ENCODE measurements at places on chromosomes 7 and 10.
A peak's percentile ranks its signal among the peaks of the same experiment; 100 is the strongest.

- no peak for DNase-seq
Observed at GRCh38 chr7:131581241-131582051, 25.0 kb upstream of the PODXL start.

DNA sequence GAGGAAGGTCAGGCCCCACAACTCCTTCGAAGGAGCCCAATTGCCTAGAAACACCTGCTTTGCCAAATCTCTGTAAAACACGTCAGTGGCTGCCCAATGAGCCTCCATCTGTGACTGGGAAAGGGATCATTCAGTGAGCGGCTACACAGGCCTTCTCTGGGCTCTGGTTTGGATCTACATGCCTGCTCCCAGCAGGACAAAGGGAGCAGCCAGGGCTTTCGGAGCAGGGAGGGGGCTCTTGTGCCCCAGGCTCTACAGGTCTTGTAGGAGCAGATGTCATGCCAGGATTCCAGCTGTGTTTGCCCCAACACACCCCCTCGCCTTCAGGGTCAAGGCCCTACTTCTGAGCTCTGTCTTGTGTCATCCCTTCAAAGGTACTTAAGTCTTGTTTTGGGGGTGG, 73.5 kb downstream of the CLEC2L start:
- DNase-seq, result no peak

DNA sequence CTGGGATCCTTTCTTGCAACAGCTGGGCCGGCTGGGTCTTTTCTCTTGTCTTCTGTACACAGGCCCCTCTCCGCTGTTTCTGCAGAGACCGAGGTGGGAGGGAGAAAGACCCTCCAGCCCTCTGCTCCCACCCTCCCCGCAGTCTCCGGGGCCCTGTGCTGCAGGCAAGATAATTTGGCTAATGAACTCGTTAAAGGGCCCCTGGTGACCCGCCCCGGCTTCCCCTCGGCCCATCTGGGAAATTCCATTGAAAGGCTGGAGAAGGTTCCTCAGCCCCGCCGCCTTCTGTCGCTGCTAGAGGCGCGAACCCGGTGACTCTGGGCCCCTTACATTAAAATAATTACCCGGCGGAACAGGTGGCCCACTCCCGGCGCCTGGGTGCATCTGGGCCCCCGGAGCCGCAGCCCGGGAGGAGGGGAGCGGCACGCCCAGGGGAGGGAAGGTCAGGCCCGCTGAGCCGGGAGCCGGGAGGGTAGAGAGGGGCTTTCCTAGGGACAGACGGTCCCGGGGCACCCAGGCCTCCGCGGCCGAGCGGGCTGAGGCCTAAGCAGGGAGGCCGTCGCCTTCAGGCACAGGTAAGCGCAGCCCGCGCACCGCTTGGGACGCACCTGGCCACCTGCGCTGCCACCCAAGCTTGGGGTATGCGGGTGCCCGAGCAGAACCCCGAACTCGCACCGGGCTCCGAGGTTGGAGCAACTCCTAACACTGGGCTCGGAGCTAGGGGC, 7.3 kb upstream of the MNX1 start:
- no peak for DNase-seq

- peak; percentile 24 for DNase-seq
Observed at GRCh38 chr7:7969306-7970236, 975 bp downstream of the GLCCI1 start.

DNA sequence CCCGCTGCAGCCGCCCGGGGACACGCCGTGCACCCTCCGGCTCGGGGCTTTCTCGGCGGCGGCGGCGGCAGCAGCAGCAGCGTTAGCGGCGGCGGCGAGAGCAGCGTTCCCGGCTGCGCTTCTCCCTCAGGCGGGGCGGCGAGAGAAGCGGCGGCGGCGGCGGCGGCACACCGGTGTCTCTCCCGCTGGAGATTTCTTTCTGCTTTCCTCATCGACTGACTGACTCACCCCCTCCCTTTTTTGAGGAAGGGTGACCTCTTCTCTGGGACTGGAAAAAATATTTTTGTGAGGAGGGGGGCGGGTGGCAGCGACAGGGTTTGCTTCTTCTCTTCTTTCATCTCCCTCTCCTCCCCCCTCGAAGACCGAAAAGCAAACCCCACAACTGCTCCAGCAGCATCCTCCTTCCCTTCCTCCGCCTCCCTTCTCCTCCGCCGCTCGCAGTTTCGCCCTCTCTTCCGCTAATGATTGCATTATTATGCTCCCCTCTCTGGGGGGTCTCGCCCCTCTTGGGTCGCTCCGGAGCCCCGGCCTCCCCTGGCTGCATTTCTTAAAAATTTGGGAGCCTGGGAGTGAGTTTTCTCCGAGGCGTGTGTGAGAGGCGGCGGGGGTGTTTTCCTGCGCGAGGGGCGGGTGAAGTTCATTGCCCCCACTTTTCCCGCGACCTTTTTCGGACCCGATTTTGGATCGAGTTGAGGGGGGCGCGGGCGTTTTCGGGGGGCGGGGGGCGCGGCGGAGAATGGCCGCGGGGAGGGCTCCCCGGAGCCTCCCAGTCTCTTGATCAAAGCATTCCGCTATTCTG, 411 bp downstream of the AUTS2 start:
- DNase-seq, result no peak

GRCh38 chr7:98294798-98295382, 13.4 kb downstream of the BRI3 start:
- no peak for DNase-seq

- peak; percentile 82 for DNase-seq
Observed at GRCh38 chr7:128737867-128738385, 1.2 kb upstream of the CALU start.

- DNase-seq, result peak; percentile 86
Observed at GRCh38 chr7:44473295-44473694, 17.2 kb downstream of the NUDCD3 start.

DNA sequence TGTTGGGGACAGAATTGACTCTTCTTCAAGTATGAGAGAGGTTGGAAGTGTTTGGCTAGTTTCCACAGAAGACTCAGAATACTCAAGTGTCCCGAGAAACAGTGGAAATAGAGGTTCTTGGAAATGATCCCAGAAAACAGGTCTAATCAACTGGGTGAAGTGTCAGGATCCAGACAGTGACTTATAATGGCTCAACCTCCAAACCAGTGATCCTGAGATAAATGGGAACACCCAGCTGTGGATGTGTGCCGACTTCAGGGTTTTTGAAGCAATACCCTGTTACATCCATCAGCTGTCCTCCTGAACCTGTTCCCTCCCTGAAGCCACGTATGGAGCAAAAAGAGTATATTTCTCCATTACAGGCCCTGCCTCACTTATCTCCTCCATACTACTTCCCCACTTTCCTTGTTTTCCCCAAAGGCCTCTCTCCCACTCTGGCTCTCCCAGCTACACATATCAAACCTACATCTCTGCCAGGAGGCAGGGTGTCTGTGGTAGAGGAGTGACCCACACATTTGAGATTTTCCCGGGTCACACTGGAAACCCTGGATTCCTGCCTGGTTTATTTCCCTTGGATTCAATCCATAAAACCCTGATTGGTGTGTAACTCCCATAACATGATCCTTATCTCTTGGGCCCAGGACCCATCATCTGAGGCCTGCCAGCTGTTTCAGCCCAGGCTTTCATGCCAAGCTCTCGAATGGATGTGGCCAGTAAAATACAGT, 17.6 kb upstream of the ELOVL3 start:
- DNase-seq, result peak; percentile 21

DNA sequence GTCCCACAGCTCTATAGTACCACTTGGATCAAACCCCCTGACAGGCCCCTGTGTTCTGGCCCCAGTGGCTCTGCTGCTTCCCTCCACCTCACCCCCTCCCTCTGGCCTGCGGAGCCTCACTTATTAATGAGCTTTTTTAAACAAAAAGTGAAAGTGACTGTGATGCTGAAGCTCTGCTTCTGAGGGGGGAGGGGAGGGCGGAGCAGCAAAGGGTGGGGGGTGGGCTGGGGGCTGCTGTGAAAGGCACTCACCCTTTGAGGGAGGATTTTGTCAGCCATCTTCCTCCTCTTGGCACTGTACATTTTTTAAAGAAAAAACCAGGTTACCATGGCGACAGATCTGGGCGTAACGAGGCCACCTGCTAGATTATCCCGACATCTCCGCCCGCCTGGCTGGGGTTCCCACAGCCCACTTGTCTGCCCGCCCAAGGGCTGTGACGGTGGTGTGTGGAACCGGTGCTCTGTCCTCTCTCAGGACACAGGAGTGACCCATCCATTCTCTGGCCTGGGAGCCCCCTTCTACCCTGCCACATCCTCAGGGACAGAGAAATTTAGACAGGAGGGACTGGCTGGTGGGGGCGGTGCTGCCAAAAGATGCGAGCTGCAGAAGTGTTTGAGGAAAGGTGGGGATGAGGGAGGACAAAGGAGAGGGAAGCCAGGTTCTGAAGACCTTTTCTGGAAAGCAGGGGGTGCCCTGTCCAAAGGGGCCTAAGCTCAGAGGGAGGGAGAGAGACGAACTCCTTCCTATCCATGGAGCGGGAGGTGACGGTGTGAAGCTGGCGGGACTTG, 4.9 kb downstream of the SMARCD3 start:
- DNase-seq, result no peak

- DNase-seq, result no peak
Observed at GRCh38 chr7:147564786-147565476, 1025.6 kb upstream of the C7orf33 start.

All from NCI-H226 (cell line).